Activated CD4-positive, alpha-beta T cell treated with anti-CD3 and anti-CD28 coated beads, Interleukin-2, amount 50 U/mL, for 4 hours (primary cell): ENCODE measurements at places on chromosomes 7 and 10.

DNA sequence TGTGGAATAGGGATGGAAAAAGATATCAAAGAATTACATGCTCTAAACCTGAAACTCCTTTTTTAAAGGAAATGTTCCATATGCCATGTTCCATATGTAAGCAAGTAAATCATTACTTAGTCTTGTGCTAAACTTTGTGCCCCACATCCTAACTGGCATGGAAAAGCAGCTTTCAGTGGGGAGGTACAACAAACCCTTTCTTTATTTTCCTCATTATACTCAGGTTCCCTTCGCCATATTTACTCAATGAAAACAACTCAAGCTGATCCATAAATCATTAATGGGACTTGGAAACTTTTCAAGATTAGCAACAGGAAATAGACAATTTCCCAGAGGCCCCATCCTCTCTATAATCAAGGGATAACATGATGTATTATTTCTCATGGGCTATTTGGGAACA is 56.0 kb downstream of the GSAP start:
- no peak for DNase-seq

- DNase-seq: no peak
Observed at GRCh38 chr7:39624442-39624807, 1.1 kb downstream of the RALA start.

DNA sequence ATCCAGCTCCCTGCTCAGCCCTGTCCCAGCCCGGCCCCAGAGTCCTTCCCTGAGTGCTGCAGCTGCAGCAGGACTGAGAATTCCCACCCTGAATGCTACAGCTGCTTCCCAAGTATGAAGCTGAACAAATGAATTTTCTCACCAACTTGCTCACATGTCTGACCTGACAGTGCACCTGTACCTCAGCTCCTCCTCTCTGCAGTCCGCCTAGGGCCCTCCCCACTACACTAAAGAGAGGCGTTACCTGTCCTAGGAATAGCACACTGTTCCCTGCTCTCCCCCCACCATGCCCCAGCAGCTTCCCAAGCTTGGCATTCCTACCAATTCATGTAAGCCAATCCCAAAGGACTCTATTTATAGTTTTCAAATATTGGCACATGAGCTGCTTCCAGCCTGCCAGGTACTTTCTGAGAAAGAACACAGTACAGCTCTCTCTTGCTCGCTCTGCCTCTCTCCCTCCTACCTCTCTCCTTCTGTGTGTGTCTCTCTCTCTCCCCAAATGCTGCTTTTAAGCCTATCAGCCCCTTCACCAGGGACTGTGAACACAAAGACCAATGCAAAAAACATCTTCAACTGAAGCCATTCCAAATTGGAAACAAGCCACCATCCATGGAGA is 400.1 kb downstream of the TNS3 start:
- no peak for DNase-seq

- DNase-seq: no peak
Observed at GRCh38 chr7:98231493-98232262, 20.4 kb downstream of the TECPR1 start.

- DNase-seq: no peak
Observed at GRCh38 chr7:137040745-137041144, 172.3 kb downstream of the CHRM2 start.

GRCh38 chr10:110506448-110506847 is 8.7 kb downstream of the DUSP5 start:
- DNase-seq: no peak

- DNase-seq: no peak
Observed at GRCh38 chr10:124727361-124727960, 16.7 kb downstream of the FAM53B start.

DNA sequence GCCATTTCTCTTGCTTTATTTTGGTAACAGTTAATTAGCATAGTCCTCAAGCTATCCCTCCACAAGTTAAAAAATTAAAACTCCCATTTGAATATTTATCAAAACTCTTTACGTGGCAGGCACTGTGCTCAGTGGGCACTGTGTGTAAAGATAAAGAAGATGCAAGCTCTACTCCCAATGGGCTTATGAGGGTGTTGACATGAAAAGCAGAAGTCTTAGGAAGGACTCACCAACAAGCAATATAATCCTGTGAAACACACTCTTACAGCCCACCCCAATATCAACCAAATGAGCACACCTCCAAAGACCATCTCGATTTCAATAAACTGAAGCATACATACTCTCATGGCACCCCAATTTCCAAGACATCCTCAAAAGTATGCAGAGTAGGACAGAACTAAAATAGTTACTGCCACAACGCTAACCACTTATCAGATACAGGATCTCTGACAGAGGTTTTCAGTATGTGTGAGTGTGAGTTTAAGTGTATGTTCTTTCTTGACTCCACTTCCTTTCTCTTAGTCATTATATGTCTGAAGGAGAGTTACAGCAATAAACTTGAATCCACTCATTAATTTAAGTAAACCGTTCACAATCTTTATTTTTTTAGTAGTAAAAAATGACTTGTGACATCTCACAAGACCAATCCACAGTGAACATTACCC is 120.0 kb downstream of the PDE1C start:
- no peak for DNase-seq

DNA sequence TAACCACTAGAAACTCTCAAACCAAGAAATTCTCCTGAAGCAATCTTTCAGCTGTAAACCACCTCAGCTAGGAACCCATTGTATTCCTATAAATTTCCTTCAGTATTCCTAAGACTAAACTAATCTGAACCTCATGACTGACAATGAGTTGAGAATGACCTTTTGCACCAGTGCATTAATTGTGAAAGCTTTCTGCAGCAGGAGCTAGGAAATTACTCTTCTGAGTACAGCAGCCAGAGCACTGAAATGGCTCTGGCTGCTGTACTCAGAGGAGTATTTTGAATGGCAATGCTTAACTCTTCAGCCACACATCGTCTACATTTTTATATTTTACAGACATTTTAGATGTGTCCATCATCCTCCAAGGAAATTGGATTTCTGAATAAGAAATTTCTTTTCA is 109.7 kb downstream of the PCDH15 start:
- DNase-seq: no peak

DNA sequence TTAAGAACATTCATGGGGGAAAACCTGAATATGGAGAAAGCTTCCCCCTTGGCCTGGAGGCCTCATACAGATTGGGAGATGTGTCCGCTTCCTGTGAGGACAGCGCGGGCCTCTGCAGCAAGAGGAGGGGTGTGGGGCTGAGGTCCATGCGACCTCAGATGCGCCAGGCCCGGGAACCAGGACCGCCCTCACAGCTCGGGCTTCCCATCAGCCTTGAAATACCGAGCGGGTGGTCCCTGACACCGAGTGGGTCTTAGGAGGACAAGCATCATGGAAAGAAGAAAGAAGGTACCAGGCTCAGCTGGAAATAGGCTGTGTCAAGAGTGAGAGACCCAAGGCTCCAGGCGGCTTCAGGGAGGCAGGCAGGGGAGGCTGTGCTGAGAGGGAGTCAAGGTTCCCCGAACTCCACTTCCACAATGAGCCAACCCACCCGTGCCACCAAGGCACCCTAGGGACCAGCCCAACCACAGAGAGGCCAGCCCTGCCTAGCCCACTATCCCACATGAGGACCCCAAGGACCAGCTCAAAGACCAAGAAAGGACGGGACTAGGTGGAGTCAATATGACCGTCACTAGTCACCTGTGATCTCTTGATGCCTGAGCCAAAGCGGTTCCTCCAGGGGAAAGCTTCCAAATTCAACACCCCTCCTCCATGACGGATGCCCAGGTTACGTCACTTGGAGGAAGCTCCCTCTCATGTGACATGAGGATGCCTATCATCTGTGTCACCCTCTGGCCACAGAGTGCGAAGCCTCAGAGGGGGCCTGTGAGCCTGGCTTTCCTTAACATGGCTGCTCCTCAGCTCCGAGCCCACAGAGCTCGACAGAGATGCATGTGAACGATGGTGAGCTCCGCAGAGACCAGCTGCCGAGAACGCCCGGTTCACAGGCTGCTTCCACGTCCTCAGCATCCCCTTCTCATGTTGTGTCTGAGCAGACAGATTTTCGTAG is 103.7 kb downstream of the TCERG1L start:
- DNase-seq: no peak

DNA sequence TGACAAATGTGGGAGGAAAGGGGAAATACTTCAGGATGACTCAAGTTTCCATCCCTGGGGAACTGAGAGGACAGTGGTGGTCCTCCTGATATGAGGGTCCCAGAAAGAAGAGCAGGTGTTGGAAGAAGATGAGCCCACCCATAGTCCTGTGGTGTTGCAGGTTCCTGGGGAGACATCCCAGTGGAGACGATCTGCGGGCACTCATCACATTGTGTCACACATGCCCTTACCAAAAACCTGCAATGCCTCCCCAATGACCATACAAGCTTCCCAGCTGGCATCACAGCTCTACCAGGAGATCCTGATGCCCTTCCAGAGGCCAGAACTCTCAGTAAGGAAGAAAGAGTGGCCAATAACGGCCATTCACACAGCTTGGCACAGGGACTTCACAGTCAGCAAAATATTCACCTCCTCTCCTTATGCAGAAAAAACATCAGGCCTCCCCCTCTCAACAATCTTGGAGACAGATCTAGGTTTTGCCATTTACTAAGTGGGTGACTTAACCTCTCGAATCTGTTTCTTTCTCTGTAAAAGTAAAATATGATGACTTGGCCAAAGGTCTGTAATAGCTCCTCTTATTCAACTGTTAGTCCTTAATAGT is 9.0 kb downstream of the PUS7 start:
- no peak for DNase-seq

DNA sequence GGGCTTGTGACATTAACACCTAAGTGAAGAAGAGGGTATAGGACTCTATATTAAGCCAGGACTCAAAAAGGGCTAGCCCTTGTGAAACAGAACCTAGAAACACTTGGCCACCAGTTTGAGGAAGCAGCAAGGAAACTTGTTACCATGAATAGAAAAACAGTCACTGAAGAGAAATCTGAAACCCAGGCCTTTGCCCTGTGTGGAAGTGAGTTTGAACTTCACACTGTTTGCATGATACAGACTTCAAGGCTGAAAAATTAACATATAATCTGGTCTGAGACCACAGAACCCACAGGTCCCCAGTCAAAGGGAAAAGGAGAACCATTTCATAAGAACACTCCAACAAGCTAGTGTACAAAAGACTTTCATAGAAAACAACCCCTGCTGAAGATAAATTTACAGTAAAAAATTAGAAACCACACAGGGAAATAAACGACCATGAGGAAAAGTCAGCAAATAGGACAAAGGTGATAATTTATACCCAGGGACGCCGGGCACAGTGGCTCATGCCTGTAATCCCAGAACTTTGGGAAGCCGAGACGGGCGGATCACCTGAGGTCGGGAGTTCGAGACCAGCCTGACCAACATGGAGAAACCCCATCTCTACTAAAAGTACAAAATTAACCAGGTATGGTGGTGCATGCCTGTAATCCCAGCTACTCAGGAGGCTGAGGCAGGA is 76.1 kb downstream of the SKIDA1 start:
- DNase-seq: no peak

DNA sequence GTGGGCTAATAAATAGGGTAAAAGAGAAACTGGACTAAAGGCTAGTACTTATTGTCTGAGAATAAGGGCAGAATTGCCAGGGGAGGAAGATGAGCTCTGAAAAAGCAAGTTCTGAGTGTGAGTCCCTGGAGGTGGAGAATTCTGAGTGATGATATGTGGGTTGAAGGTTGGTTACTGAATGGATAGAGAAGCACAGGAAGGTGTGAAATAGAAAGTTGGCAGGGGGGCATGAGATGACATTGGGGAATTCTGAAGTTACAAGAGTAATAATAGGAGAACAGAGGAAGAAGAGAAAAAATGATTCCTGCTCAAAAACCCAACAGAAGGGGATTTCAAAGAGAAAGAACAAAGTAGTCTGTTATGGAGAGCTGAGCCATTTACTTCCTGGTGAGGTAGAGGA is 76.9 kb downstream of the PRKCQ start:
- DNase-seq: no peak

DNA sequence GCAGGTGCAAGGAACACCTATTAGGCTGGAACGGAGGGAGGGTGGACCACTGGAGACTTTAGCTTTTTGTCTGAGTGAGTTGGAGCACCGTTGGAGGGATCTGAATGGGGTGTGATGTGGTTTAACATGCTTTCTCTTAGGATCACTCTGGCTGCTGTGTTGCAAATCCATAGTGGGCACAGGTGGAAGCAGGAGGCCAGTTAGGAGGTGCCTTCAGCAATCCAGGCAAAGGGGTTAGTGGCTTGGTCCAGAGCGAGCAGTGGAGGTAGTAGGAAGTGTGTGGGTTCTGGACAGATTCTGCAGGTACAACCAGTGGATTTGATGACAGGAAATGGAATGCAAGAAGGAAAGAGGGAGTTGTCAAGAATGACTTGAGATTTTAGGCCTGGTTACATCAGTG is 95.0 kb downstream of the MMRN2 start:
- no peak for DNase-seq

- no peak for DNase-seq
Observed at GRCh38 chr7:4712281-4713182, 30.4 kb downstream of the FOXK1 start.

DNA sequence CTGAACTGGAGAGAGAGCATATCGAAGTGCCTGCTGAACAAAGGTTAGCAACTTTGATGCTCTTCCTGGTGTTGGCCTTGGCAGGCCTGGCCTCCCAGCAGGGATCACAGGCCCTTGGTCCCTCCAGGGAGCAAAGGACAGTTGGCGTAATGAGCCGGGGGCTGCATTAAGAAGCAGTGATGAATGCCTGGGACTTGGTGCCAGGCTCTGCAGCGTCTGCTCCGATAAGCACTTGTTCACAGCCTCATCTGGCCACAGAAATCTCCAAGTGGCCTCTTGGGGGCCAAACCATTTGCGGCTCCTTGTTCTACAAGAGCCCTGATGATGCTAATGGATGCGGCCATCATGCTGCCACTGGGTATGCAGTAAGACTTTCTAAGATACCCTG is 31.8 kb downstream of the CRHR2 start:
- DNase-seq: no peak

DNA sequence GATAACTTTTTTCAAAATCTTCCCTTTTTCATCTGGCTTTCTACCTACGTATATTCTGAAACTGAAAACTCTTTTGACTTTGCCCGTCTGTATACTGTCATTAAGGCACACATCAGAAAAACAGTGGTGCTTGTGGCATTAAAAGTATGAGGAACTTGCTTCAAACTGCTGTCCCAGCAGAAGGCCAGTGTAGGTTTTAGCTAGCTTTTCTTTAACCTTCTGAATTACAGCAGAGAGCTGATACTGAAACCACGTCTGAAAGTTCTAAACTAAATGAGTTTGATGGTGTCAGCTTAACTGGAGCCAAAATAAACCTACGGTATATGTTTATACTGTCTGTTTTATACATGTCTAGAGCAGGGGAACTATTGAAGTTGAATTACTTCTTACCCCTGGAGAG is 283.4 kb downstream of the TFEC start:
- no peak for DNase-seq

- no peak for DNase-seq
Observed at GRCh38 chr10:84214046-84214572, 11.2 kb downstream of the LRIT2 start.
